Heart left ventricle (tissue), 16 donors: ENCODE measurements at places on chromosomes 1 and 21. TPM values are rescaled to one million over a fixed set of nuclear protein-coding genes. Genes with fewer than 3 reads are reported as not detected.
A peak's percentile ranks its signal among the peaks of the same experiment; 100 is the strongest.

GRCh38 chr1:197838836-197839235, 63.6 kb upstream of the DENND1B start:
- no peak for DNase-seq

DNA sequence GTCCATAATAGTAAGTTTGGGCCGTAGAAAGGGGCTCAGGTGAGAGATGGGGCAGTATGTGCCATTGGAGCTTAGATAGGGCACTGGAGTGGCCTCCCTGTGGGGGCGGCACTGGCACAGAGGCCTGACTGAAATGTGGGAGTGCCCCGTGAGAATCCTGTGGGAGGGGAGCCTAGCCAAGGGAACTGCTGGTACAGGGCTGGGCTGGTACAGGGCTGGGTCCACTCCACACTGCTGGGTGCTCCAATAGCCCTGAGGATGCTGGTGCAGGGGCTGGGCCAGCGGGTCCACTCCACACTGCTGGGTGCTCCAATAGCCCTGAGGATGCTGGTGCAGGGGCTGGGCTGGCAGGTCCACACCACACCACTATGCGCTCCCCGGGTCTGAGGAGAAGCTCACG, 44.8 kb upstream of the PWP2 start:
- no peak for DNase-seq

GRCh38 chr1:183548116-183548515, 42.1 kb downstream of the NCF2 start:
- no peak for DNase-seq

GRCh38 chr21:45303751-45304475, 16.2 kb upstream of the POFUT2 start:
- DNase-seq = peak; percentile 43

Gene COA7
- total RNA-seq = 17.6 TPM

Gene ZBTB18
- 29.2 TPM for total RNA-seq

GRCh38 chr1:8663915-8664329, 153.5 kb downstream of the RERE start:
- DNase-seq = no peak

Gene ATAD3C
- total RNA-seq = 0.60 TPM

DNA sequence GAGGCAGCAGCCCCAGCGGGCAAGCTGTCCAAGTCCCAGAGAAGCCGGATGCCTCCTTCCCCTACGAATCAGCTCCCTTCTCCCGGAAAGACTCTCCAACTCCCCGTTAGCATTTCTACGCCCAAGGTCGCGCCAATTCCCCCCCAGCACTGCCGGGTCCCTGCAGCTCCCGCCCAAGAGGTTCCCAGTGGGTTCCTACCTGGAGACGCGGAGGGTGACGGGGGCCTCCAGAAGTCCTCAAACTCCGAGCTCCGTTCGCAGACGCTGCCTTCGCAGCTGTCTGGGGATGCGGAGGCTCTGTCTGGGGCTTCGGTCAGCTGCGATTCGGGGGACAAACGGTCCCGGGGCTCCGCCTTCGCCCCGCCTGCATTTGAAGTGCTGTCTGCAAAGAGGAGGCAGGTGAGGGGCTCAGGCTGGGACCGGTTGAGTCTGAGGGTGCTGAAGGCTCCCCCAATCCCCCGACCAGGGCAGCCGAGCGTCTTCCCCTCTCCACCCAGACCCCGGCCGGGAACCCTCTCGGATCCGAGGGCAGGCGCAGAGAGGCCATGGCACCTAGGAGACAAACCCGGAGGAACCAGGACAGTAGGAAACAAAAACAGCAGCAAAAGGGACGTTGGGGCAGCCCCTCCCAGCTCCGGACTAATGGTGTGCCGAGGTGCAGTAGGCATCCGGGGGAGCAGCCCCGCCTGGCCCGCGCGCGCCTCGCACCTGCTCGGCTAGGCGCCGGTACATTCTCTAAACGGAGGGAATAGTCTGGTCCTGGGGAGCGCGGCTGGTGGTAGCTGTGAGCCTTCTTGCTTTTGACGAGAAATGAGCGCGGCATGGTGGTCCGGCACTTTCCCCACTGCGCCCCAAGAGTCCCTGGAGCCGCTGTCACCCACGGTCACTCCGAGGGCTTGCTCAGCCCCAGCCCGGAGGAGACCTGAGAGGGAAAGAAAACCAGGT, 3.8 kb downstream of the GFI1 start:
- no peak for DNase-seq

- DNase-seq = no peak
These were observed 8.8 kb downstream of the XCL1 start for GRCh38 chr1:168585191-168585590.

- no peak for DNase-seq
These were observed 142.6 kb downstream of the PSMG1 start for GRCh38 chr21:39040494-39041110.

Gene OR4F29
- not detected for total RNA-seq

- DNase-seq = no peak
These were observed 1588.1 kb upstream of the B3GALT2 start for GRCh38 chr1:194774535-194774934.

Gene KDF1
- not detected for total RNA-seq

DNA sequence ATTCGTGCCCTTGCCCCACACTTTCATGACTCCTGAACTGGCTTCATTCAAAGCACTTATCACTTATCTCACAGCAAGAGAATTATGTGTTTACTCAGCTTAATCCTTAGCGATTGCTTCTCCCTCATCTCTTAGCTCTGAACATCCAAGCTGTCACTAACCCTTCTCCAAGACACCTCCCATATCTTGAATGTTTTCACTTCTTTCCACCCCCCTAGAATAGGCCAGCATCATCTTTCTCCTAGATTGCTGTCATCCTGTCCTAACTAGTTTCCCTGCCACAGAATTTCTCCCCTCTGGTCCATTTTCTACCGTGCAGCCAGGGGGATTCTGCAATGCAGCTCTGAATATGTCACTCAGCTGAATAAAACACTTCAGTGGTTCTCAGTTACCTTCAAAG, 68.6 kb upstream of the SPATA6 start:
- no peak for DNase-seq
